ENCODE measurements at places on chromosomes 7 and 10. TPM values are rescaled to one million over a fixed set of nuclear protein-coding genes. Genes with fewer than 3 reads are reported as not detected.

DNA sequence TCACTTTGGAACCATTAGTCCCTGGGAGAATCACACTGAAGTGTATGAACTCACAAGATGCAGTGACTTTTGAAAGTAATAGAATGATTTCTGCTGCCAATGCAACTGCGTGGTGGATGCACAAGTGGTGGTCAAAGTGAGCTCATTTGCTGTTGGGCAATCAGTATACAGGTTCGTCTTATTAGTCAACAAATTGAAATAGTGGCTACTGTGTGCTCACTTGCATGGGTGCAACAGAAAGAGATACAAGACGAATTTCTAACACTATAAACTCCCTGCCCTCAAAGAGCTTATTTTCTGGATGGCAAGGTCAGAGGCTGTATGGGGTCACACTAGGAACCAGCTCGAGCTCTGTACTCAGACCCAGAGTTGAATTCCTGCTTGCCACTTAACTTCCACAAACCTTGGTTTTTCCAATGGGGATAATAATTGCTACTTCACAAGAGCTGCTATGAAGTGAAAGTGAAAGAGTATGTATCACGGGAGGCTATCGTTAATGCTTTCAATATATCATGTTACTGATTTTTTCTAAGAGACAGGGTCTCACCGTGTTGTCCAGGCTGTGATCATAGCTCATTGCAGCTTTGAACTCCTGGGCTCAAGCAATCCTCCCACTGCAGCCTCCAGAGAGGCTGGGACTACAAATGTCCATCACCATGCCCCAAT, 8.3 kb upstream of the BCL7B start:
- DNase-seq, result no peak

- DNase-seq, result no peak
Measured at GRCh38 chr7:15561835-15562234, at the start of gene AGMO. Gene AGMO (minus strand): TSS chr7:15562015.

Gene DRGX
- 0.06 TPM for polyA plus RNA-seq

Gene SPDYE6
- polyA plus RNA-seq, result not detected

DNA sequence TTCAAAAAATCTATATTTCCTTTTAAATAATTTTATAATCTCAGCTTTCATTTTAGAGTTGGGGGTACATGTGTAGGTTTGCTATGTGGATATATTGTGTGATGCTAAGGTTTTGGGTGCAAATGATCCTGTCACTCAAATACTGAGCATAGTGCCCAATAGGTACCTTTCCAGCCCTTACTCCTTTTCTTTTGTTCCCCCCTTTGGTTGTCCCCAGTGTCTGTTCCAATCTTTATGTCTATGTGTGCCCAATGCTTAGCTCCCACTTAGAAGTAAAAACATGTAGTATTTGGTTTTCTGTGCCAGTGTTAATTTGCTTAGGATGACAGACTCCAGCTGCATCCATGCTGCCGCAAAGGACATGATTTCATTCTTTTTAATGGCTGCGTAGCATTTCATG, 103.6 kb downstream of the ZEB1 start:
- DNase-seq, result no peak

GRCh38 chr10:72825163-72825562, 68.4 kb upstream of the OIT3 start:
- no peak for DNase-seq

GRCh38 chr10:98466861-98467505, 20.2 kb upstream of the HPS1 start:
- DNase-seq, result no peak

All from BJ (cell line).